ENCODE measurements at places on chromosomes 6 and 20.
A peak's percentile ranks its signal among the peaks of the same experiment; 100 is the strongest.

GRCh38 chr6:124670801-124671200 is 291.4 kb upstream of the RNF217 start:
- peak; percentile 33 for DNase-seq

- DNase-seq = no peak
Observed at GRCh38 chr6:17902974-17903373, 84.5 kb downstream of the KIF13A start.

- no peak for DNase-seq
Observed at GRCh38 chr6:141056945-141057625, 1075.6 kb upstream of the GJE1 start.

- no peak for DNase-seq
Observed at GRCh38 chr6:43240950-43241349, 2.3 kb upstream of the TTBK1 start.

DNA sequence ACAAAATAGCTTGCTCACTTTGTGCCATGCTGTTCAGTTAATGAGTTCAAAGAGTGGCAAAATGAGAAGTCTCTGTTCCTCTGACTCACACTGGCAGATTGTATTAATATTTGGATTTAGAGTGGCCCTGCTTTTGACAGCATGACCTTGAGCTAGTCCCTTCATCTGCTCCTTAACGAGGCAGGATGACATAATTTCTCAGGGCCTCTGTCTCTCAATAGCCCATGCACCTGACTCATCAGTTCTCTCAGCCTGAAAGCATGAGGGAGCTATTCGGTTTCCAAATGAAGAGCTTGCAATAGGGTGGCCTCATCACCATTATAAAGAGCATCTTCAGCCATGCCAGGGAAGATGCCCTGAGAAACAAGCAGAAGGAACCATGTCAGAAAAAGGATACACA is 38.2 kb downstream of the CAP2 start:
- no peak for DNase-seq

GRCh38 chr6:161636882-161637430 is 363.1 kb upstream of the AGPAT4 start:
- DNase-seq = no peak

GRCh38 chr20:49287555-49288249 is 9.8 kb upstream of the ZNFX1 start:
- no peak for DNase-seq

DNA sequence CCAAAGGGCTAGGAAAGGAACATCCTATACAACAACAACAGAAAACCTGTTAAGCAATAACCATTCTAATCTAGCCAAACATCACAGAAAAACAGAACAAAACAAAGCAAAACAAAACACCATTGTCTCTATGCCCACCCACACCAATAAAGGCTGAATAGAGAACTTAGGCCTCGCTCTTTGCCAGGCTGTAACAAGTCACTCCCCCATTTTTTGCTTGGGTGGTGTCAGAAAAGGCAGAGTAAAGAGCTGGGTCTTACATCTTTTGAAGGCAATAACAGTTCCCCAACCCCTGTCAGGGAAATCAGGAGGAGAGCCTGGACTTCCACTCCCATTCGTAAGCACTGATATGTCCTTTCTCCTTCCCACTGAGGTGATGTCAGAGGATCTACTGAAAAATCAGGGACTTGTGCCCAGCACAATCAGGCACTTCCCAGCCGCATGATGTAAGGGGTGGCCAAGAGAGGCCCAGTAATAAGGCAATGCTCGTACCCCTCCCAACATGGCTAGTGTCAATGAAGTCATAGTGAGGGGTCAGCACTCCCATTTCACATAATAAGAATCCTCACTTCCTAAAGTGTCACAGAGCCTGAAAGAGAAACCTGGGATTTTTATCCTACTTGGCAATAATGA is 31.0 kb downstream of the THEMIS start:
- DNase-seq = no peak

GRCh38 chr20:58072695-58073671 is 155.5 kb downstream of the ANKRD60 start:
- no peak for DNase-seq

GRCh38 chr6:162306616-162307015 is 420.9 kb downstream of the PRKN start:
- DNase-seq = no peak

DNA sequence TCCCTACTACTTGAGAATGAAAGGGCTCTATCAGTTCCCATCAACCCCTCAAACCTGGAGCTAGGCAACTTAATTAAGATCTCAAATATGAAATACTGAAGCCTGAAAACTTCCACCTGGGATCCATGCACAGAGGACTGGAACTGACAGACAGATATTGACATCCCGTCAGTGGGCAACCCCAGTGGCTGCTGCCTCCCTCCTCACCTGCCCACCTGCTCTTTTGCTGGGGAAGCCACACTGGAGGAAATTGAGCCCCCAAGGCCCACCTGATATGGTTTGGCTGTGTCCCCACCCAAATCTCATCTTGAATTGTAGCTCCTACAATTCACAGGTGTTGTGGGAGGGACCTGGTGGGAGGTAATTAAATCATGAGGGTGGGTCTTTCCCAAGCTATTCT is 192.8 kb downstream of the LRFN2 start:
- DNase-seq = no peak

- no peak for DNase-seq
Observed at GRCh38 chr20:44772636-44773035, 27.0 kb downstream of the KCNK15 start.

GRCh38 chr6:136550045-136550329 is 235 bp downstream of the MAP7 start:
- DNase-seq = no peak

- DNase-seq = no peak
Observed at GRCh38 chr6:6256886-6257285, 63.6 kb downstream of the F13A1 start.

DNA sequence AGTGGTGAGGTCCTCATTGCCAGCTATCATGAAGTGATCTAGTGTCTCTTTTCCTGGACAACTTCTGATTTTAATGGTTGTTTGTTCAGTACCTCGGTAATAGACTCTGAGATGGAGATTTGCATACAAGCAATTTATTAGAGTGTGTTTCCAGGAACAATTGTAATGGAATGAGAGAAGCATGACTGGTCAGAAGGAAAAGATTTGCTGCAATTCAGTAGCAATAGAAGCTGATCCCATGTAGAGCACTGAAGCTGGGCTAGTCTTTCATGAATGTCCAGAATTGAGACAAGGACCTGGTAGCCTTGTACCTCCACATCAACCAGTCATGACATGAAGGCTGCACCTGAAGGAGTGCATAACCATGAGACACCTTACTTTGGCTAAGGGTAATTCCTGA is 526.5 kb downstream of the NKAIN2 start:
- no peak for DNase-seq

DNA sequence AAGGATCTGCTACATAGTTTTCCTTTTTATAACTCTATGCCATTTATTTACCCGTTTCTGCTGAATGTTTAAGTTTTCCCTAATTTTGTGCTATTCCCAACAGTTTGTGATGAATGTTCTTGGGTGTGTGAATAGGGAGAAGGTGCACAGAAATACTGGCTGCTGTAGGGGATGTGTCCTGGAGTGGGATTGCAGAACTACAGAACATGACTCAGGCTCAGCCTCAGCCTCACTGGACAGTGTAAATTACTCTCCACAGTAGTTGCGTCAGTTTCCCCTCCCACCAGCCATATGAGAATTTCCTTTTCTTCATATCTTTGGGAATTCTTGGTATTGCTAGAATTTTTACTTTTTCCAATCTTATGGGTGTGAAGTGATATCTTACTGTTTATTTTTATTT is 57.0 kb downstream of the SLX4IP start:
- DNase-seq = no peak

DNA sequence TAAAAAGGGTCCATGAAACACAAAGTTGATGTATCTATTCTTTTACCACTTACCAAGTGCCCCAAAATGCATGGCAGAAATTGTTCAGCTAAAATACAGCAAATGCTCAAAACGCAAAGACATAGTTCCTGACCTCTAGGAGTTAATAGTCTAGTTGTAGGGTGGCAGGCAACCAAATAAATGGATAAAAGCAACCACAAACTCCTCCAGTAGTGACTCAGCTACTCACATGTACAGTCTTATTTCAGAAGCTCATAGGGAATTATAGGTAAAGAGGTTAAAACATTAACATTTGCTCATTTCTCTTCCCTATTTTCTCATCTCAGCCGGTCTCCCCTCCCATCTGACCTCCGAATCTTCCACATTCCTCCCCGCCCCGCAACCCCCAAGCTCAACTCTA is 143.9 kb upstream of the INSM1 start:
- DNase-seq = no peak

- DNase-seq = no peak
Observed at GRCh38 chr6:105739764-105740163, 336.9 kb upstream of the PREP start.

GRCh38 chr6:144013486-144013909 is 5.4 kb upstream of the PLAGL1 start:
- DNase-seq = peak; percentile 29

GRCh38 chr6:28802417-28803336 is 121.1 kb downstream of the TRIM27 start:
- DNase-seq = no peak

All from NCI-H1436 (cell line).